Amniotic stem cell (primary cell): ENCODE measurements at places on chromosomes 7 and 10.

DNA sequence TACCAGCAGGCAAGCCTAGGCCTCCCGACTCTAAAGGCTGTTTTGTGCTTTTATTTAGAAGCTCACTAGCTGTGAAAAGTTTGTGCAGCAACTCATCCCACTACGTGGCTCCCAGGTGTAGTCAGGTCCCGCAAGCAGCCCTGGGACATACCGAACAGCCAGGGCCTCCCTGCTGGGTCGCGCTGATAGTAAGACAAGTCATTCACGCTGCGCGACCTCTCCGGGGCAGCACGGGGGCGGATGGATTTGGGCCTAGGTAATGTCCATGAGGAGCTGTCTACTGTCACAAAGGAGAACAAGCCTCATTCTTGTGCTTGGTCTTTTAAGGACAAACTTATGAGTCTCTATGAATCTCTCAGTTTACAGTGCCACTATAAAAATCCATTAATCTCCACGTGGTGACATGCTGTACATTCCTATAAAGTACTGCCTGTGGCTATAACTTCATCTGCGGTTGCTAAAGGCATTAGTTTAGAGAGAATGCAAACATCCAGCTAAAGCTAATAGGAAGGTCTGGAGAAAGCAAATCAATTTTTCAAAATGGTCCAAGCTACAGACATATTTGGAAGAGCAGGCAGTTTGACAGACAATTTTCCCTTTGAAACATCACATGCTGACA, 546.8 kb downstream of the PHTF2 start:
- no peak for DNase-seq

DNA sequence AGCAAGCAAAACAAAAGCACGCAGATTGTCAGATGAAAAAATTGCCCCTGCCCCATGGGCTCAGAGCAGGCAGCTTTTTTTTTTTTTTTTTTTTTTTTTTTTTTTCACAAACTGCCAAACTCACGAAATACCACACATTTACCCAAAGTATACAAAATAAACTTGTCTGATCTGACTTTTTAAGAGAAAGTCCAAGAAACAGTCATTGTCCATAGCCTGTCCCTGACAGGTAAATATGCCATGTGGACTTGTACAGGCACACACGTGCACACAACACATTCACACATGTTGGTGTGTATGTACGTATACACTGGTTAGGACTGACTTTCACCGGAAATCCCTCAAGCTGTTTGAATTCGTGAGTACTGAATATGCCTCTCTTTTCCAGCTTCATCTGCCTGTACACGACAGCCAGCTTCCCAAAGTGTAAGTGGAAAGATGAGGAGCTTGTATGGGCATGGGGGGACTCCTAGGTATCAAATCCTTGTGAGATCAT, 929 bp upstream of the HGF start:
- DNase-seq = no peak

GRCh38 chr10:71547876-71548846, 151.4 kb downstream of the CDH23 start:
- no peak for DNase-seq

DNA sequence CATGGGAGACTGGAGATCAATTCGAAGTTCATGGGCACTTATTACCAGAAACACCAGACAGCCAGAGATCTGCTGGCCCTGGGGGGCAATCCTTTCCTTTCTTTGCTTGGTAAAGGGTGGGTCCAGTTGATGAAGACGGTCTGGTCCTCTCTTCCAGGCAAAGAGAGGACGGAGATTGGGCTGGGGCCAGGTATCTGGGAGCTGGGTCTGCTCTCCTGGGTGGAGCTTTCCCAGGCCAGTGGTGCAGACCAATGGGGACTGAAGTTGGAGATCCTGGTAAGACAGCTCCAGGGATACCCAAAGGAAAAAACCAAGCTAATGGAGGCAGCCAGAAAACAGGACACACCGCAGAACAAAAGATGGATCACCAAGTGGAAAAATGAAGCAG, 18.3 kb downstream of the NOD1 start:
- no peak for DNase-seq

GRCh38 chr7:16063221-16063620, 358.1 kb downstream of the CRPPA start:
- no peak for DNase-seq

- DNase-seq = no peak
These were observed 107.2 kb upstream of the PPIF start for GRCh38 chr10:79239924-79240581.

DNA sequence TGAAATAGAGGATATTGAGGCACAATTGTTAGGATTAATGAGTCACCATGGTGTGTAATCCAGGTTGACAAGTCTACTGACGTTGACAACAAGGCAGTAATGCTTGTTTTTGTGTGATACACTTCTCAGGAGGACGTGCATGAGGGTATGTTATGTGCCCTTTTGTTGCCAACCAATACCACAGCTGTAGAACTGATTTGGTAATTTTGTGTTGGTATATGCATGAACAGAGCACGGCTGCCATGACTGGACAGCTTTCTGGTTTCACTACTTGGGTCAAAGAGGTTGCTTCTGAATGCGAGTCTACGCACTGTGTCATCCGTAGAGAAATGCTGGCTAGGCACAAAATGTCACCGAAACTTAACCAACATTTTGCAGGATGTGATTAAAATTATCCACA, 32.9 kb downstream of the PHTF2 start:
- no peak for DNase-seq

GRCh38 chr7:137545059-137545716, 201.7 kb upstream of the PTN start:
- no peak for DNase-seq

DNA sequence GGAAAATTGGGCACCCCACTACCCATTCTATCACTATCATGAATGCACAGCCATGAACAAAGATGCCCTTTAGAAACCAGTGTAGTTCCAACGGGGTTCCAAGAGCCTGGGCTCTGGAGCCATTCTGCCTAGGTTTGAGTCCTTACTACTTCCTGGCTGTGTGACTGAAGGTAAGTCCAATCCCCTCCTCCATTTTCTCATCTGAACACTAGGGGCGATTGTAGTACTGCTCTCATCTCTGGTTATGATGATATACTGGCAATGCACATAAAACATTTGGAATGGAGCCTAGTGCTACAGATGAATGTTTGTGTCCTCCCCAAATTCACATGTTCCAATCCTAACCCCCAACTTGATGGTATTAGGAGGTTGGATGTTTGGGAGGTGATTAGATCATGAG, 28.1 kb upstream of the CDH23 start:
- no peak for DNase-seq

- no peak for DNase-seq
These were observed 24.8 kb upstream of the CAPZA2 start for GRCh38 chr7:116837586-116837985.

- no peak for DNase-seq
These were observed 2.1 kb downstream of the SP8 start for GRCh38 chr7:20784388-20785156.

DNA sequence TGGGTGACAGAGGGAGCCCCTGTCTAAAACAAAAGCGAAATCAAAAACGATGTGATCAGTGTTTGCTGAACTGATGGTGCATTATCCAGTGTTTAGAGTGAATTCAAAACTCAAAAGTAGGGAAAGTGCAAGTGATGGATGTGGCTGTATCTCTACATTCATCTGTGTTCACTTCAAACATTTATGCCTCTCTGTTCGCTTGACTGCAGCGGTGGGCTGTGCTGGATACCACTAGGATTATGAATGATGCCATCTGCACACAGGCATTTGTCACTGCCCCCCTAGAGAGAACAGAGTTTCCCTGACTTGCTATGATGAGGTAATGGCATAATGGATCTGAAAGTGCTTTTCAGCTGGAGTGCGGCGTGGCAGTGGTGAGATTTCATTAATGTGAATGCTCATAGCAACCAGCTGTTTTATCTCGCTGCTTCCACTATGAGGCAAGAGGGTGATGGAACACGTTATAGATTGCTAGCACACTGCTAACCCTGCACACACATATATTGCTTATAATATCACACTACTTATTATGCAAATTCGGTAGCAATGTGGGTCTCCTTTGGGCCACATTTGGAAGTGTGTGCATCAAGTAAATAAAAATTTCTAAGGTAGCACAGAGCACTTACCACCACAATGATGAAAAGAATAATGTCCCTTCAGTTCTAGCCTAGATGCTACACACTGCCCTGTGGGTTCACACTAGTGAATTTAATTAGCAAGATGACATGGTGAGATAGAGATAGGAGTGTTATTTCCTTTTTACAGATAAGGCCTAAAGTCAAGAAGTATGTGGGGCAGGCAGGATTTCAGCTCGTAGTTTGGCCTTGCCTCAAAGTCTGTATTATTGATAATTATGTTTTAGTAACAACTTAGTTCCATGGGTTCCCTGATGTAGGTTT, 164.7 kb downstream of the CAMK1D start:
- no peak for DNase-seq

DNA sequence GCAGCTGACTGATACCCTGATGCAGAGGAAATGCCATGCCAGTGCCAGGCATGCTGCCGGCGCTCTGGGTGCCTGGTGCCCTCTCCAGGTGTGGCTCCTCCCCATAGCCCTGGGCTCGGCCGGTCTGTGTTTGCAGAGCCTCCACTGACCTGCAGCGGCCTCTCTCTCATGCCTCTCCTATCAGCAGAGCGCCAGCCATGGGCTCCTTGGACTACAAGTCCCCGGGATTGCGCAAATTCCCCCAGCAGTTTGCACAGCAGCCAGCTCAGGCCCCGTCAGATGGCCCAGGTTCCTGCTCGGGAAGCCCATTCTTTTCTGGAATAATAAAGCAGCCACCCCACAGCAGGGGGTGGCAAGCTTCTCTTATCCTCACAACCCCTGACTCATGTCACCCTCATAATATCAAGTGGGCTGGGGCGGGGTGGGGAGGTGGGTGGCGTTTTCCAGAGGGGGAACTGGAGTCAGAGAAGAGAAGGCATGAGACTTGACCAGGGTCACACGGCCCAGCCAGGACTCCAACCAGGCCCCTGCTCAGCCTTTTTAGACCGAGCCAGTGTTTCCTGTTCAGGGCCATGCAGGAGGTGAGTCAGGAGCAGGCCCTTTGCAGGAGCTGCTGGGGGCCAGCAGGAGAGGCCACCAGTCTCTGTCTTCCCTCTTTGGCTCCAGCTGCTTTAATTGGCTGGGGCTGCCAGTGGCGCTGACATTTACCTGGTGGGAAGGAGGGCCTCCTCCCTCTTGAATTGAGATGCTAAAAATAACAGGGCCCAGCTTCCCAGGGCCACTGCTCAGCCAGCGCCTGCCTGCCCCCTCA, 58.6 kb downstream of the ZMIZ1 start:
- no peak for DNase-seq

DNA sequence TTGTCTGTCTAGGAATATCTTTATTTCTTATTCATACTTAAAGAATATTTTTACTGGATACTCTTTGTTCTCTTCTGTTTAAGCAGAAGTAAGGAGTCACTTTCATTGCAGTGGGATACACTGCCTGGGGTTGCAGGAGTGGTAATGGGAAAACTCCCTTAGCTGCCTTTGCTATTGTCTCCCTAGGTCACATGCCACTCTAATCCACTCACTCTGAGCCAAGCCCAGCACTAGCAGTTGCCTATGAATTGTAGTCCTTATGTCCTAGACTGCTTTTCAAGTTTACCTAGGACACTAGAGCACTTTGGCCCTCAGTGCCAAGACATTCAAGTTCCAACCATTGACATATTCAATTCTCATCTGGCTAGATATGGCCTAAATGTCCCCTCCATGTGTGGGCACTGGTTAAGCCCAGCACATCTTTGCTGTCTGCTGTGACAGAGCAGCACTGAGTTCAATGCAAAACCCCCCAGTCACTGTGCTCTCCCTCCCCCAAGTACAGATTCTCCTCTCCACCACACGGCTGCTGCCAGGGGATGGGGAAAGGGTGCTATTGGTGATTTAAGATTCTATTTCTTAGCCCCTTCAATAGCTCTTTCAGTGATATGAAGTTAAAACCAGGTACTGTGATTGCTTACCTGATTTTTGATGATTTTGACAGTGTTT, 991.7 kb upstream of the KCND2 start:
- DNase-seq = no peak

- no peak for DNase-seq
These were observed 152.0 kb downstream of the CCDC3 start for GRCh38 chr10:12849319-12850181.

- DNase-seq = no peak
These were observed 162.6 kb upstream of the AUTS2 start for GRCh38 chr7:69435711-69436110.

DNA sequence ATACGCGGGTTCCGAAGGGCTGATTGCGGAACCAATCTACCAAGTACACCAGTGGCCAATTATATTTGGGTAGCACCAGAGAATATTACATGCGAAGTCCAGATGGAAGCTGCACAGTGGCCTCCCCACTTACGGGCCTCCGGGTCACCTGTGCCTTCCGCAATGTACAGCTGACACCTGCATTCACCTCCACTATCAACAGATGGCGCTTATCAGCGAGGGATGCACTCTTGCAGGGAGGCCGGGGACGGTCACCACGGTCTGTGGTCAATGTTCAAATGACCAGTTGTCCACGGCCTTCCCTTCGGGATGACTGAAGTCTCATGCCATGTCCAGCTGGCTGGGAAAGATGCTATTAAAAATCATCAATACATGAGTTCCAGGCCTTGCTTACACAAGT, 47.6 kb downstream of the SLIT1 start:
- DNase-seq = no peak

GRCh38 chr10:44262551-44263251, 122.2 kb downstream of the CXCL12 start:
- no peak for DNase-seq

- DNase-seq = no peak
These were observed 210.8 kb downstream of the DIP2C start for GRCh38 chr10:478471-479245.

- DNase-seq = no peak
These were observed 30.9 kb upstream of the KMT2E start for GRCh38 chr7:104983076-104983577.
